ENCODE measurements at places on chromosomes 2 and 18.

- H3K4me3 ChIP-seq: no peak overlapping the region
- no peak overlapping the region for H3K27ac ChIP-seq
- H3K4me1 ChIP-seq: no peaks in the 10 kb centered on the region
- H3K27me3 ChIP-seq: no peaks in the 10 kb centered on the region
Measured at GRCh38 chr2:148602885-148603561, 41.5 kb upstream of the EPC2 start.

GRCh38 chr2:156322051-156322685, 10.4 kb downstream of the NR4A2 start:
- peaks cover 15% of the 10 kb centered on the region for H3K4me1 ChIP-seq
- no peaks in the 10 kb centered on the region for H3K36me3 ChIP-seq
- H3K27me3 ChIP-seq: peaks cover 95% of the 10 kb centered on the region
- H3K27ac ChIP-seq: no peak overlapping the region
- DNase-seq: no peak
- H3K4me3 ChIP-seq: peak overlapping the region; percentile 18

DNA sequence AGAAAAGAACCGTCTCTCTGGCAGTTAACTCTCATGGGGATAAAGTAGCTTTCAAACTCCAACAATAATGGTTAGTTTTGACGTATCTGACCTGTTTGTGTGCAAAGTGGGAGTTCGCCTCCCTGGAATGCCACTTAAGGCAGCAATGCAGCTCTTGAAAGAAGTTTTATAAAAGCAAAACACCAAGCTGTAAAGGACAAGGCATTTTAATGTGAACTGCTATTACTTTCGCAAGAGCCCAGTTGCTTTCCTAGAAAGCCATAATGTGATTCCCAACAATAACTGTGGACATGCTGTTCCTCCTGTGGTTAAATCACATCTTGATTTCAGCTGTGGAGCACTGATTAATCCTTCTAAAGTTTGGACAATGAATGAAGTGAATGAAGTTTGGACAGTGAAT, 303.7 kb downstream of the PTPRM start:
- H3K27ac ChIP-seq: no peak overlapping the region
- H3K4me3 ChIP-seq: no peak overlapping the region
- no peaks in the 10 kb centered on the region for H3K27me3 ChIP-seq

DNA sequence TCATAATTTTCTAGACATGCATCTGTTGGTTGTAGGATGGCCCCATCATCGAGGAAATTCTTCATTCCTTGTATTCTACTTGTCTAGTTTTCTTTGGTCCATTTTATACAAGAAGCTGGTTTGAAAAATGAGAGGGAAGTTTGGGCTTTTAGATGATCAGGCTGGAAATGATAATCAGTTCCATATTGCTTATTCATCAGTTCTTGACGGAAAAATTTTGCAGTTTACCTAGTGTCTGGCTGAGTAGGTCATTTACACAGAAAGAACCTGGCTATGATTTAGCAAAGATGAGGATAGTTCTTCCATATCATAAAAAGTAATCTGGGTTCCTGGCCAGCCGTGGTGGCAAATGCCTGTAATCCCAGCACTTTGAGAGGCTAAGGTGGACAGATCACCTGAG, 374.9 kb downstream of the LRRTM1 start:
- peaks cover under 1% of the 10 kb centered on the region for H3K4me1 ChIP-seq
- peaks cover 13% of the 10 kb centered on the region for H3K27me3 ChIP-seq
- no peak overlapping the region for H3K4me3 ChIP-seq
- no peak for DNase-seq

- no peaks in the 10 kb centered on the region for H3K36me3 ChIP-seq
- peaks cover 28% of the 10 kb centered on the region for H3K4me1 ChIP-seq
- H3K27me3 ChIP-seq: no peaks in the 10 kb centered on the region
- no peak for DNase-seq
- no peak overlapping the region for H3K4me3 ChIP-seq
- H3K27ac ChIP-seq: no peak overlapping the region
Measured at GRCh38 chr18:3152294-3152693, 67.5 kb downstream of the MYOM1 start.

DNA sequence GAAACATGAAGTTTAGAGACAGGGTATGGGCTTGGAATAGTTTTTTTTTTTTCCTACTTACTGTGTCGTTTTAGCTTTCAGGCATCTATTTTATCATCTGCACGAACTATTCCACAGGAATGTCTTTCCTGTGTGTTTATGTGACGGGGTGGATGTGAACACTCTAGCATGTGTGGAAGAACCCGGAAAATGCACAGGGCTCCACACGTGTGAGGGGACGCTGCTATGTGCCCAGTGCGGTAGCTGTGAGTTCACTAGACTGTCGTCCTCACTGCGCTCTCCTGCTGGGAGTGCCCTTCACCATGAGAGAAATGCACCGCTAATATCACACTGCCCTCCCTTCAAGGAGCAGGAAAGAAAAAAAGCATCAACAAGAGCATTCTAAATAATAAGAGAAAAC, 250.8 kb upstream of the PXDN start:
- no peak overlapping the region for H3K27ac ChIP-seq
- H3K27me3 ChIP-seq: peaks cover 38% of the 10 kb centered on the region
- DNase-seq: no peak
- H3K4me3 ChIP-seq: no peak overlapping the region
- no peaks in the 10 kb centered on the region for H3K36me3 ChIP-seq

- no peaks in the 10 kb centered on the region for H3K4me1 ChIP-seq
- no peaks in the 10 kb centered on the region for H3K27me3 ChIP-seq
- DNase-seq: no peak
Measured at GRCh38 chr2:135162377-135162776, 110.3 kb downstream of the RAB3GAP1 start.

DNA sequence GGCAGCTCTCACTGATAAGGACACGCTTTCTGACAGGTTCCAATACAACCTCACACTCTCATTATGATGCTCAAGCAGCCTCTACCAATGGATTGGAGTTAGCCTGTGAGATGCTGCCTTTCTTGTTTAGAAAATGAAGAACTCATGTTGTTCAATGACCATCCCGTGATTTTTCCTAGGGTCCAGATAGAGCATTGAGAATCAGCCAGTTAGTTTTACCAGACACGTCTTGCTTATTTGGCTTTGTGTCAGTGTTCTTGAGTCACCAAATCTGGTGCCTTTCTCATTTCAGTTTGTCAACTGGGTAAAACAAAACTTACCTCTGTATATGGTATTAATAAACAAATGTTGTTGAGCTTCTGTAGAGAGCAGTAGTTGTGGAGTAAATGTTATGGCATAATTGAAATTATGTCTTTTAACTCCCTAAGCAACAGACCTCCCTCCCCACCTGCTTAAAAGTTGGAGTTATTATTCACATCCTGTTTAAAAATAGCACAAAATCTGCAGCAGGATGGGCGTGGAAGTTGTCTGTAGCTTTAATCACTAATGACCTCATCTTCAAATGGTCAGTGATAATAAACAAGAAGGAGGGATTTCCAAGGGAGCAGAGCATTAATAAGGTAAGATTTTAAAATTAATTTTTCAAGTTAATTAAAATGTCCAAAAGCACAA, 167.3 kb downstream of the HRH4 start:
- no peak overlapping the region for H3K27ac ChIP-seq
- no peak for DNase-seq
- peaks cover 27% of the 10 kb centered on the region for H3K27me3 ChIP-seq

- H3K27me3 ChIP-seq: peaks cover 14% of the 10 kb centered on the region
- H3K4me3 ChIP-seq: no peak overlapping the region
- no peaks in the 10 kb centered on the region for H3K36me3 ChIP-seq
- no peak overlapping the region for H3K27ac ChIP-seq
- H3K4me1 ChIP-seq: peaks cover 20% of the 10 kb centered on the region
- no peak for DNase-seq
Measured at GRCh38 chr2:12314127-12314760, 402.5 kb upstream of the TRIB2 start.

GRCh38 chr2:9753665-9754531, 89.4 kb upstream of the TAF1B start:
- no peak overlapping the region for H3K4me3 ChIP-seq
- no peaks in the 10 kb centered on the region for H3K36me3 ChIP-seq
- H3K27ac ChIP-seq: no peak overlapping the region
- peaks cover 49% of the 10 kb centered on the region for H3K27me3 ChIP-seq
- H3K4me1 ChIP-seq: peaks cover 38% of the 10 kb centered on the region

DNA sequence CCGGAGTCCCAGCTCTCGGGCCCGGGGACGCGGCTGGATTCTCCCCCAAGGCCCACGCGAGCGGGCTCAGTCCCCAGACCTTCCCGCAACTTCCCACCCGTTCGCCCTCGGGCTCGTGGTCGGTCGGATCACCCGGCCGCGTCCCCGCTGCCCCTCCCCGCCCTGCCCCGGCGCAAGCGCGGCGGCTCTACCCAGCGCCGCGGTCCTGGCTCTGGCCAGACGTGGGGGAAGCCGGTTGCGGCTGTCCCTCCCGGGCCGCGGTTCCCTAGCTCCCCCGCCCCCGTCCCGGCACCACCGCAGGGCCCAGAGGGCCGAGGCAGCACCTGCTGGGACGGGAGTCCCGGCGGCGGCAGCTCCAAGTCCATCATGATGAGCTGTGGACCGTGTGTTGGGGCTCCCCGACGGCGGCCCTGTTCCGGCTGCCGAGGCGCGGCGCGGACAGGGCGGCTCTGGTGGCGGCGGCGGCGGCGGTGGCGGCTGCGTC, 276 bp downstream of the NFE2L2 start:
- peak overlapping the region; percentile 47 for H3K27ac ChIP-seq
- no peaks in the 10 kb centered on the region for H3K27me3 ChIP-seq
- H3K36me3 ChIP-seq: no peaks in the 10 kb centered on the region
- H3K4me3 ChIP-seq: peak overlapping the region; percentile 59
- H3K4me1 ChIP-seq: peaks cover 52% of the 10 kb centered on the region
- DNase-seq: no peak

DNA sequence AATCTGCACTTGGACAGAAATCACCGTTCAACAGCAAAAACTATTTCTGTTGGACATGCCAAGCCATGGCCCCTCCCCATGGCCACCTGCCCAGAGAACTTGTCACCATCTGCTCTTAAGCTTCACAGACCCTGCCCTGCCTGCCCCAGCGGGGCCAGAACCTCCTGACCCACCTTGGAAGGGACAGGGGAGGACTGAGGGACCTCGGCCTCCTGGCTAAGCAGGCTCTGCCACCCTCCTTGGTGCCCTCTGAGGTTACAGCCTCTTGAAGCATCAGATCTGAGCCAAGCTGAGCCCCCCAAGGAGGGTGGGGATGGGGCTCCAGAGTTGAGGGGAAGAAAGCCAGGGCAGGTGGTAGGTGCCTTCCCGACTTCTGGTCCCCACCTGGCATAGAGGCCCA, 6.5 kb downstream of the TEX261 start:
- DNase-seq: no peak
- H3K36me3 ChIP-seq: peaks cover 22% of the 10 kb centered on the region
- no peak overlapping the region for H3K4me3 ChIP-seq
- H3K4me1 ChIP-seq: peaks cover 5% of the 10 kb centered on the region

- no peak overlapping the region for H3K4me3 ChIP-seq
- H3K4me1 ChIP-seq: peaks cover 31% of the 10 kb centered on the region
- peaks cover 1% of the 10 kb centered on the region for H3K36me3 ChIP-seq
Measured at GRCh38 chr2:12205086-12205485, 458.7 kb downstream of the LPIN1 start.

DNA sequence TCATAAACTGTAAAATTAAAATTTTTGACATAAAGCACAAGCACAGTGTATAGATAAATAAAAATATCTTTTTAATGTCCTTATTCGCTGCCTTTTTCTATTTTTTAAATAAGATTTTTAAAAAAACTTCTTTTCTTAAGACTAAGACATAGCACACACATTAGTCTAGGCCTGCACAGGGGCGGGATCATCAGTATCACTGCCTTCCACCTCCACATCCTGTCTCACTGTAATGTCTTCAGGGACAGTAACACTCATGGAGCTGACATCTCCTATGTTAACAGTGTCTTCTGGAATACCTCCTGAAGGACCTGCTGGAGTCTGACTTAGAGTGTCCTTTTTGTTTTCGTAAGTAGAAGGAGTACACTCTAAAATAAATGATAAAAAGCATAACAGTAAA, 33.0 kb downstream of the VAPA start:
- peaks cover 29% of the 10 kb centered on the region for H3K36me3 ChIP-seq
- no peak overlapping the region for H3K27ac ChIP-seq
- no peaks in the 10 kb centered on the region for H3K4me1 ChIP-seq
- H3K4me3 ChIP-seq: no peak overlapping the region

- no peak overlapping the region for H3K4me3 ChIP-seq
- no peak overlapping the region for H3K27ac ChIP-seq
- DNase-seq: no peak
- H3K4me1 ChIP-seq: peaks cover 2% of the 10 kb centered on the region
- peaks cover 25% of the 10 kb centered on the region for H3K36me3 ChIP-seq
- H3K27me3 ChIP-seq: peaks cover 5% of the 10 kb centered on the region
Measured at GRCh38 chr2:117833911-117834310, 19.4 kb downstream of the DDX18 start.

DNA sequence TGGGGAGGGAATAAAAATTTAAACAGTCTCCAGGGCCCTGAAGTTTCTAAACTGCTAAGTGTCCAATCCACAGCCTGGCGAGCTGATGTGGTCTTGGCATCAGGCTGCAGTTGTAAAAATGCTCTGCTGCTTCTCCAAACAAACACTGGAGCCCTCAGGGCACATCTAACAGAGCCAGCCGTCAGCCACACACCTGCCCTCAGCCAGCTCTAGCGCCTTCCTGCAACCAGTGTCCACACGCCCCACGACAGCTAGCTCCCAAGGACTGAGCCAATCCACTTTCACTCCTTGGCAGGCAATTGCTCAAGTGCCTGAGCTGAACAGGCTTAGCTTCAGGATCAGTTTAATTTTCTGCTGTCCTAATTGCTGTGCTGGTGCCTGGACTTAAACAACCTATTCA, 446.4 kb upstream of the RAB12 start:
- H3K4me1 ChIP-seq: peaks cover 2% of the 10 kb centered on the region
- no peak overlapping the region for H3K4me3 ChIP-seq
- DNase-seq: no peak
- peaks cover 8% of the 10 kb centered on the region for H3K36me3 ChIP-seq
- no peaks in the 10 kb centered on the region for H3K27me3 ChIP-seq

DNA sequence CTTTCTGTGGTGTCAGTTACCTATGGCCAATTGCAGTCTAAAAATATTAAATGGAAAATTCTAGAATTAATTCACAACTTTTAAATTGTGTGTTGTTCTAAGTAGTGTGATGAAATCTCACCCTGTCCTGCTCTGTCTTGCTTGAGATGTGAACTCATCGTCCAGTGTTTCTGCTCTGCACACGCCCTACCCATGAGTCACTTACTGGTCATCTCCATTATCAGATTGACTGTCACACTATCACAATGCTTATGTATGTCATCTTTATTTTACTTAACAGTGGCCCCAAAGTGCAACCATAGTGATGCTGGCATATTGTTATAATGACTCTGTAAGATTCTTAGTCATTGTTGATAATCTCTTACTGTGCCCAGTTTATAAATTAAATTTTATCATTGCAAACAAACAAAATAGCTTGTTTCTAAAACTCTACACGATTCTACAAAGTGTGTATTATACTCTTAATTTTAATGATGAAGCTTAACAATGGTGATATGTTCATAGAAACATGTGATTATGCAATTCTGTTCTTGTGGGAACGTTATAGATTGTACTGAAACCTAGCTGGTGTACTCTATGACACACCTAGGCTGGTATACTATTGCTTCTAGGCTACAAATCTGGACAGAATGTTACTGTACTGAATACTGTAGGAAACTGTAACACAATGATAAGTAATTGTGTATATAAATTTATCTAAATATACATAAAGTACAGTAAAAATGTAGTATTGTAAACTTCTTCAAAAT, 1086.8 kb upstream of the PIK3C3 start:
- no peaks in the 10 kb centered on the region for H3K27me3 ChIP-seq
- H3K27ac ChIP-seq: no peak overlapping the region
- DNase-seq: no peak
- no peaks in the 10 kb centered on the region for H3K36me3 ChIP-seq

- H3K27ac ChIP-seq: no peak overlapping the region
- H3K4me1 ChIP-seq: peaks cover 3% of the 10 kb centered on the region
- no peak overlapping the region for H3K4me3 ChIP-seq
- H3K36me3 ChIP-seq: peaks cover 2% of the 10 kb centered on the region
- peaks cover 3% of the 10 kb centered on the region for H3K27me3 ChIP-seq
- DNase-seq: no peak
Measured at GRCh38 chr2:152054593-152054992, 44.3 kb downstream of the CACNB4 start.

All from mesothelial cell of epicardium (in vitro differentiated cells).